ENCODE measurements at places on chromosomes 3 and 15.

GRCh38 chr15:98900356-98900755 is 107.2 kb downstream of the PGPEP1L start:
- no peak for DNase-seq
- no peaks in the 10 kb centered on the region for H3K4me1 ChIP-seq
- H3K27ac ChIP-seq: no peak overlapping the region
- H3K36me3 ChIP-seq: no peaks in the 10 kb centered on the region

DNA sequence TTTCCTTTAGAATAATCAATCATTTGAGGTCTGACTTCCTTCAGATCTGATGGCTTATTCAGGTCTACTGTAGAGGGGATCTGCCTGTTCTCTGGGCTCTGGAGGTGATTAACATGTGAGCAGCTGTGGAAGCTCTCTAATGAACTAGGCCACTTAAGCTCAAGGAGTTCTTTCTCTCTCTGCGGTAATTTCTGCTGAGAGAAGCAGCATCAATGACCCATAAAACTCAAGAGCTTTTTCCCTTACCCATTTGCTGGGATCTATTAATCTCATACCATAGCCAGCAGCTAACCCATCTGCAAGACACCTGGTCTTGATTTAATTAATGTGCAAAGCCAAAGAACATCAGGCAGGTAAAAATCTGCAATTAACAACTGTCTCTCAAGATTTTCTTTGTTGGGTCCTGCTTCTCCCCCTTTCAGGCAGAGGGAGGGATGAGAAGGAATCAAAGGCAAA is 73.2 kb upstream of the DLG1 start:
- no peaks in the 10 kb centered on the region for H3K4me1 ChIP-seq
- H3K27ac ChIP-seq: no peak overlapping the region
- no peaks in the 10 kb centered on the region for H3K27me3 ChIP-seq
- no peak overlapping the region for H3K4me3 ChIP-seq
- H3K36me3 ChIP-seq: no peaks in the 10 kb centered on the region

DNA sequence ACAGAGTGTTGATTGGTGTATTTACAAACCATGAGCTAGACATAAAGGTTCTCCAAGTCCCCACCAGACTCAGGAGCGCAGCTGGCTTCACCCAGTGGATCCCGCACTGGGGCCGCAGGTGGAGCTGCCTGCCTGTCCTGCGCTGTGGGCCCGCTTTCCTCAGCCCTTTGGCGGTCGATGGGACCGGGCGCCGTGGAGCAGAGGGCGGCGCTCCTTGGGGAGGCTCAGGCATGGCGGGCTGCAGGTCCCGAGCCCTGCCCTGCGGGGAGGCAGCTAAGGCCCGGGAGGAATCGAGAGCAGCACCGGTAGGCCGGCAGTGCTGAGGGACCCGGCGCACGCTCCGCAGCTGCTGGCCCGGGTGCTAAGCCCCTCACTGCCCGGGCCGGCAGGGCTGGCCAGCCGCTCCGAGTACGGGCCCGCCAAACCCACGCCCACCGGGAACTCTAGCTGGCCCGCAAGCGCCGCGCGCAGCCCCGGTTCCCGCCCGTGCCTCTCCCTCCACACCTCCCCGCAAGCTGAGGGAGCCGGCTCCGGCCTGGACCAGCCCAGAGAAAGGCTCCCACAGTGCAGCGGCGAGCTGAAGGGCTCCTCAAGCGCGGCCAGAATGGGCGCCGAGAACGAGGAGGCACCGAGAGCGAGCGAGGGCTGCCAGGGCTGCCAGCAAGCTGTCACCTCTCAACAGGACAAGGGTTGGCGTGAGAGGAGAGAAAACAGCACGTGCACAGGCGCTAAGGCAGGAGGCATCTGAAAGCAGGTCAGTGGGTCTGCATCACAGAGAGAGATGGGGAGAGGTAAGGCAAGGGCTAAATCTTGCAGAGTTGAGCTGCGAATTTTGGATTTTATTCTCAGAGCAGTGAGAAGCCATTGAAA is 5.9 kb upstream of the EPB42 start:
- DNase-seq: no peak
- no peak overlapping the region for H3K4me3 ChIP-seq
- H3K27ac ChIP-seq: no peak overlapping the region
- H3K27me3 ChIP-seq: no peaks in the 10 kb centered on the region
- H3K4me1 ChIP-seq: no peaks in the 10 kb centered on the region

DNA sequence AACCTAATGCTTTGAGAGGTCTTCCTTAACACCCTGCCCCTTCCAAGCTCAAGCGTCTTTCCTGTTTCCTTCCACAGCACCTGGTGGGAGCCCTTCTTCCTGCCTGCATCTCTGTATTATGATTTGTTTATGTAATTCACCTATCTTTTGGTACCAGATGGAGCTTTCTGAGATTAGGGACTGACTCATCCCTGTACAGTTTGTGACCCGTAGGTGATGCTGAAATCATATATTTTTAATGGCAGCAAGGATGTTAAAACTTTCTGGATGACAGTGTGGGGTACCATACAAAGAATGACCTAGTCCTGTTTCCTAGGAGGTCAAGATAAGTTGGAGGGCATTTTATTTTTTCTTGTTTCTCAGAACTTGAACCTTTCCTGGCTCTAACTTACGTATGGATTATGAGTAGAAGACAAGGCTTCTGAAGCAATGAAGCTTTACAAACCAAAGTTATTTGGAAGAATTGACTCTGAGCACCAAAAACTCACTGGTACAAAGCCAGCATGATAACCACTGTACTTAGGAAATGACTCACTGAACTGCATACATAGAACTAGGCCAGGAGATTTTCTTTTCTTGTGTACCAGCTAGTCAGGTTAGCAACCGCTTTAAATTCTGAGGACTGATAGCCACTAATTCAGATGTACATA is 46.6 kb downstream of the HHLA2 start:
- H3K36me3 ChIP-seq: no peaks in the 10 kb centered on the region
- no peaks in the 10 kb centered on the region for H3K27me3 ChIP-seq
- H3K4me3 ChIP-seq: no peak overlapping the region
- H3K27ac ChIP-seq: no peak overlapping the region
- 0 out of 2 replicates have a peak, but pooled peaks cover 5% of the 10 kb centered on the region for H3K4me1 ChIP-seq

- DNase-seq: peak; percentile 44
- no peak overlapping the region for H3K27ac ChIP-seq
- H3K27me3 ChIP-seq: no peaks in the 10 kb centered on the region
- H3K36me3 ChIP-seq: no peaks in the 10 kb centered on the region
These were observed 4.1 kb upstream of the RARB start for GRCh38 chr3:25423780-25424588.

DNA sequence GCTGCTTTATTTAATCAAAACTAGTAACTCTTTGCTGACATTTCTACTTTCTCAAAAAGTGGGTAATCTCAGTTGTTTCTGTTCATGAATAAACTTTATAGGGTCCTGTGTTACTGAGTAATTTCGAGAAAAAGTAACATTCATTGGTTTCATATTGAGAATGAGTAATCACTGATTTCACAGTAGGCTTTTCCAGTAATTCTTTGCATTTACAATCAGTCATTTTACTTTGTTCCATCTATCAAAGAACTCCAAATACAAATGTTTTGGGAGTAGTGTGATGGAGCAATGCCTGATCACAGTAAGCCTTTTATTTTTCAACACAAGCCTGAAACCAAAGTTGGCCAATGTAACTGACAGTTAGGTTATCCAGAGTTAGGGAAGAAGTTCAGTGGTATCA is 353.6 kb downstream of the ULK4 start:
- H3K27me3 ChIP-seq: no peaks in the 10 kb centered on the region
- H3K4me1 ChIP-seq: no peaks in the 10 kb centered on the region
- no peak for DNase-seq

GRCh38 chr3:49939858-49940666 is at the start of gene RBM6:
RBM6 (plus strand) TSS chr3:49940150; CDS start chr3:49962642, 22,492 bp downstream.
- peaks cover 4% of the 10 kb centered on the region for H3K4me1 ChIP-seq
- H3K4me3 ChIP-seq: peak within 1 kb of the TSS; percentile 92
- peak within 1 kb of the TSS; percentile 94 for H3K27ac ChIP-seq
- peak; percentile 99 for DNase-seq

DNA sequence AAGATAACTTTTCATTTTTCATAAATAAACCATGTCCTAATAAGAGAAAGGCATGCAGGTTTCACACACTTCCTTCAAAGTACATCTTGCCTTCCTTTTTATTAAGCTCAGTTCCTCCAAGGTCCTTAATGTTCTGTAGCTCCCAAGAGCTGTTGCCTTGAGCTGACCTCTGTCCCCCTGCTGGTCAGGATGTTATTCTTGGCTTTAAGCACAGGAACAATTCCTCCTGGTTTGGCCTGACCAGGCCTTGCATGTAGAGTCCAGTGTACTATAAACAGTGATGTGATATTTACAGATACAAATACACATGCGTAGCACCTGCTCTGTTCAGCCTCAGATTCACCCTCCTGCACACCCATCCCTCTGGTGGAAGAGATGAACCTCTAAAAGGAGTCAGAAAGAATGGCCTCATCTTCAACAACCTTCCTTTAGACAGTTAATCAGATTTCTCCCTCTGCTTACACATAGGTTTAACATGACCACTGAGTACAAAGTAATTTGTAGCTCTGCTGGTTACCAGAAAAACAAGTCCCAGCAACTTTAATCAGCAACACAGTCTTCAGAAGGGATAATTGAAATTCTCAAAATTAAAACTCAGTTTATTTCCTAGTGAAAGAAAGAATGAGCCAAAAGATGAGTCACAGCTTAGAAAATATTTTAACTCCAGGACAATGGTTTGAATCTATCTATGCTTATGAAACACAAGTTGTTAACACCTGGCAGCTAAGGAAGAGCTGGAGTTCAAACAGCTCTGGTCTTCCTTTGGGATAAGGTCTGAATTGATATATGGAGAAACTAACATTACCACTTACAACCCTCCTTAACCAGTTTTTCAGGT is 46.5 kb downstream of the PTPN9 start:
- DNase-seq: peak; percentile 19
- no peak overlapping the region for H3K4me3 ChIP-seq
- H3K27ac ChIP-seq: no peak overlapping the region

DNA sequence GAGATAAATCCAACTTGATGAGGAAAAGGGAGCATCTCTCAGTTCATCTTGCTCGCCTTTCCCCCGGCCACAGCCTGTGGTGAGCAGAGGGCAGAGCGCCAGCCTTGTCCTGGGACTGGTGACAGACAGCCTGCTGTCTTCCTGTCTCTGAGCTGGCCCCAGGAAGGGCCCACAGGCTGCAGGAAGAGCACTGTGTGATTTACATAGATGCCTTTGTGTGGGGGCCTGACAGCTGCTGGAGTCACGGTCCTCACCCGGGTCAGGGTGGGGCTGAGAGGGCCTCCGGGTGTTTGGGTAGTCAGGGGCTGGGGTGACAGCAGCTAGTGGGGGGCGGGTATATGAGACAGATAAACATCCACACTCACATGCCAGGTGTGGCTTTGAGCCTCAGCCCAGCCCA is 29.3 kb downstream of the PLA2G4D start:
- no peaks in the 10 kb centered on the region for H3K36me3 ChIP-seq
- H3K27ac ChIP-seq: no peak overlapping the region
- H3K4me3 ChIP-seq: no peak overlapping the region

DNA sequence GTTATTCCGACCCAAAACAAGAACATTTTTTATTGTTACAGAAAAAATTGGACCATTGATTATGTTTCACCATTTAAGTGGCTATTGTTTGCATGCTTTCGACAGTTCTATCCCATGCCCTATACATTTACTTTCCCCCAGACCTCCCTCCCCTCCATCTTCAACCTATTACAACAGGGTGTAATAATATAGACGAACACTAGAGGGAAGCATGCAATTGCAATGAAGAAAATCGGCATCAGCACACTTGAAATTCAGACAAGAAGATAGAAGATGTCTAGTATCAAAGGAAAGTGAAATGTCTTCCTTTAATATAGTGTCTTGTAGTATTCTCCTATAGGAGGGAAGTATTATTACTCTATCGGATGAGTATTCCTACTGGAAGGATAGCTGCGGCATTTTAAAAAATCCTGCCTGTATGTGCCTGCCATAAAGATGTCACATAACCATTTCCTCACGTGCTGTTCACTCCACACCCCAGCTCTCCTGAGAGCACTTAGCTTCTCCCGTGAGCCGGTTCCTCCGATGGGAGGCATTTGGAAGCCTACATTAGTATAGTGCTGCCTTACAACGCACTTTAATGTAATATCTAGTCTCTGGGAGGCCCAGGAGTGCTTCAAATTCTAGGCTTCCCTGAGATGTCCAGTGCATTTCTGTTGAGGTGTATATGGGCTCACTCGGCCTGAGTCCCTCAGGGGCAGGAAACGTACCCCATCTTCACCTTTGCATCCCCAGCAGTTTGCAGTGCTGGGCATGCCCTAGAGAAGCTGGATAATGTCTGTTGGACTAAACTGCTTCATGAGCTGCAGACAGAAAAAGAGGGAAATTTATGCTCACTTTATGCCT is 17.8 kb upstream of the ERICH6 start:
- H3K27me3 ChIP-seq: no peaks in the 10 kb centered on the region
- peak; percentile 73 for DNase-seq
- H3K4me1 ChIP-seq: 0 out of 2 replicates have a peak, but pooled peaks cover 3% of the 10 kb centered on the region
- H3K36me3 ChIP-seq: no peaks in the 10 kb centered on the region
- H3K4me3 ChIP-seq: no peak overlapping the region

- H3K4me3 ChIP-seq: peak overlapping the region; percentile 31
- DNase-seq: peak; percentile 95
- peak overlapping the region; percentile 94 for H3K27ac ChIP-seq
- H3K36me3 ChIP-seq: no peaks in the 10 kb centered on the region
- H3K4me1 ChIP-seq: peaks cover 43% of the 10 kb centered on the region
- H3K27me3 ChIP-seq: no peaks in the 10 kb centered on the region
These were observed 46.1 kb downstream of the BTD start for GRCh38 chr3:15647611-15648167.

DNA sequence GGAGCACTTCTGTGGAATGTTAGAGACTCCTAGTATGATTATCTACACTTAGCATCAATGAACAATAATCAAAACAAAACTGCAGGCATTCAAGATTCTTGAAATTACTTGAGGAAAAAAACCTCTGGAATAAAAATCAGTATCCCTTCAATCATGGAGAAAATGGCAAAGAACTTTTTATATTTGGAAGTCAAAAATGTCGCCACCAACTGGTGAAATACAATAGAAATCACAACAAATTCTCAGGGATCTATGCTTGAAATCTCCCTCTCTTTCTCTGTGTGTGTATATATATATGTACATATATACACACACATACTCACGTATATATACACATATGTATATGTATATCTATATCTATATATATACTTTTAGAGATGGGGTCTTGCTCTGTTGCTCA is 378.9 kb upstream of the ALCAM start:
- no peaks in the 10 kb centered on the region for H3K4me1 ChIP-seq
- no peak overlapping the region for H3K27ac ChIP-seq
- H3K36me3 ChIP-seq: no peaks in the 10 kb centered on the region
- no peak for DNase-seq
- H3K4me3 ChIP-seq: no peak overlapping the region

GRCh38 chr3:143822798-143823197 is 25.5 kb downstream of the SLC9A9 start:
- H3K4me3 ChIP-seq: no peak overlapping the region
- H3K27me3 ChIP-seq: no peaks in the 10 kb centered on the region
- H3K27ac ChIP-seq: peak overlapping the region; percentile 61

DNA sequence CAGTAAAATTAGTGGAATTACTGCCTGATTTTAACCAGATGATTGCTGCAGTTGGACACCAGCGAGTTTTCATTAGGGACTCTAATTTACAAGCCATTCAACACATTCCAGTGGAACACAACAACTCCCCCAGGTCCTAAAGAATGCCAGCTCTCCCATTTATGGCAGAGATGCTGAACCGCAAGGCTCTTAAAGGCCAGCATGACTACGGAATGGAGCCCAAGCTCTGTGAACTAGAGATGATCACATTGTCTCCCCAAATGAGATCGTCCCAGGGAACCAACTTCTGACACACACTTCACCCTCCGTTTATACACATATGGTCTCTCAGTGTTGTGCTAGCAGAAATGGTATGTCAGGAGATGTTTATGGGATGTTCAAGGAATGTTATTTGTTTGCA is 446.2 kb upstream of the NR2F2 start:
- no peak for DNase-seq
- H3K27me3 ChIP-seq: no peaks in the 10 kb centered on the region
- H3K4me1 ChIP-seq: peaks cover 11% of the 10 kb centered on the region
- no peak overlapping the region for H3K27ac ChIP-seq
- no peaks in the 10 kb centered on the region for H3K36me3 ChIP-seq
